ENCODE measurements at places on chromosomes 16 and 17. TPM values are rescaled to one million over a fixed set of nuclear protein-coding genes. Genes with fewer than 3 reads are reported as not detected.

Gene LGALS9C
- not detected for total RNA-seq

Gene NPIPA7
- total RNA-seq: 5.4 TPM

Gene KCNH4
- total RNA-seq: not detected

Gene GDPD1
- 3.6 TPM for total RNA-seq

Gene PRR35
- total RNA-seq: 0.41 TPM

Gene NIP7
- 33.0 TPM for total RNA-seq

Data from G401 (cell line).